ENCODE measurements at places on chromosomes 7 and 10. TPM values are rescaled to one million over a fixed set of nuclear protein-coding genes. Genes with fewer than 3 reads are reported as not detected.

DNA sequence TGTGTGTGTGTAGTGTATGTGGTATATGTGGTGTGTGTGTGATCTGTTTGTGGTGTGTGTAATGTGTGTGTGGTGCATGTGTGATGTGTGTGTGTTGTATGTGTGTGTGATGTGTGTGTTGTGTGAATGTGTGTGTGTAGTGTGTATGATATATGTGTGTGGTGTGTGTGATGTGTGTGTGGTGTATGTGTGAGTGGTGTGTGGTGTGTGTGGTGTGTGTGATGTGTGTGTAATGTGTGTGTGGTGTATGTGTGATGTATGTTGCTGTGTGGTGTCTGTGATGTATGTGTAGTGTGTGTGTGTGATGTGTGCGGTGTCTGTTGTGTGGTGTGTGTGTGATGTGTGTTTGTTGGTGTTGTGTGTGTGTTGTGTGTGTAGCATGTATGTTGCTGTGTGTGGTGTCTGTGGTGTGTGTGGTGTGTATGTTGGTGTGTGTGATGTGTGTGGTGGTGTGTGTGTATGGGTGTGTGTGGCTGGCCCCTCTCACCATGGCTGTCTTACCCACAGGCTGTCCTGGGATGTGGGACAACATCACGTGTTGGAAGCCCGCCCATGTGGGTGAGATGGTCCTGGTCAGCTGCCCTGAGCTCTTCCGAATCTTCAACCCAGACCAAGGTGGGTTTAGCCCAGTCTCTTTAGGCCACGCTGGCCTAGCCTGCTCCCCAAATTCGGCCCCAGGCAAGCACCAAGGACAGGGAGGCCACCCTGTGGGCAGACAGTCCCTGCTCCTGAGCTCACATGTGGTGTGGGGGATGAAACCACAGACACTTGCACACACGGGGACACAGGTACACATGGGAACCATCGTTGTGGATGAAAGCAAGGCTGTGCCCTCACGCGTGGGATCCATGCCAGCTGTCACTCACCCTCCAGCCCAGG lies 25.6 kb downstream of the ADCYAP1R1 start:
- DNase-seq = no peak

DNA sequence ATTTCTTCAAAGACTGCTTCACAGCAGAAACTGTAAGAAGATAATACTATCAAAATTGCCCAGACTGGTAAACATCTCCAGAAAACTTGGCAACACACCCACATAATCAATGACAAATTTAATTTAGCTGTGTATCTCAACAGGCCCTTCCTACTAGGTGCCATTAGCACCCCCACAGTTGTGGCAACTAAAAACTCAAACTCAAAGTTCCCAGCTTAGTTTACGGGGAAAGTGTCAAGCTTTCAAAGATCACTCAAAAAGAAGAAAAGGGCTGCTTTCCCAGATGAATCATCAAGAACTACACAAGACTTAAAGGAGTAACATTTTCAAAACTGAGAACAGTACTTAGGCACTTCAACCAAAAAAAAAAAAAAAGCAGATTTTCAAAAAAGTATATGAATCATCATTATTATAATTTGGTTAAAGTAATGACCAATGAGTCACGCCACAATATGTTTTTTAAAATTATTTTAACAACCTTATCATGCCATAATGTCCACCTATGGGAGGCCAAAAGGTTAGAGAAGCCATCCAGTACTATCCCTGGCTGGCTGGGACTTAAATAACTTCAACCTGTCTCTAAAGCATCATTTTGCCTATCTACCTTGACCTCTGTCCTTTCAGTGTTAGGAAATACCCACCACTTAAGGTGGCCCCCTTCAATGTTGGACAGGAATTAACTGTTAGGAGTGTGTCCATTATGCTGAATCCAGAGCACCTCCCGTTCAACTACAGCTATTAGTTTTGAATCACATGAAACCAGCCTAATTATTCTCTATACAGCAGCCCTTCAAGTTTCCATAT lies 90.8 kb downstream of the ZFAND4 start:
- no peak for DNase-seq

DNA sequence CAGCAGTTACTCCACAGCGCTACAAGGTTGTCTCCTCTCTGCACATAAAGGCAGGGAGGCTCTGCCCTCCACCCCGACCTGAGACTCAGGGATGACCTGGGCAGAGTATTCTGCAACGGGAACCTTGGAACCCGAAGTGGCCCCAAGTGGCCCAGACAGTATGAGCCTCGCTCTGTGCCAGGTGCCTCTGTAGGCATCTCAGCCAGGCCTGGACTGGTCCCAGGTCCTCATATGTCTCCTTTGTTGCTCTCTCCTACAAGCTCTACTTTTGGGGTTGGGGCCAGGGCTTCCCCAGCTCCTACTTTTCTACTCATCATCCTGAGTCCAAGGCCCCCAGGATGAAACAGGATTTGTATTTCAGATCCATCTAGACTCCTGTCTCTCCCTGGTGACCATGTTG lies 241.5 kb upstream of the PRSS1 start:
- DNase-seq = no peak

TMEM196 gene
- polyA plus RNA-seq = not detected

DNA sequence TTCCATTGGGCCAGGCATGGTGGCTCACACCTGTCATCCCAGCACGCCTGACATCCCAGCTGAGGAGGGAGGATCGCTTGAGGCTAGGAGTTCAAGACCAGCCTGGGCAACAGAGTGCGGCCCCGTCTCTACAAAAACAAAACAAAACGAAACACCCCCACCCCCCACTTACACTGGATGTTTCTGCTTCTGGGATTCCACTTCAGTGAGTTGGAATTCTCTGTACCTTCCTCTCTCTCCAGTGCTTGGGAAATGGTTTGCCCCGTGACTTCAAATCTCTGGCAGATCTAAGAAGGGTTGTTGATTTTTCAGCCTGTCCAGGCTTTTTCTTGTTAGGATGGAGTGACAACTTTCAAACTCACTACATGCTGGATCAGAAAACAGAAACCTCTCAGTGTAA lies 106.9 kb downstream of the ANLN start:
- no peak for DNase-seq

PRR15 gene
- polyA plus RNA-seq = not detected

ASAH2 gene
- polyA plus RNA-seq = 0.23 TPM

FKBP14 gene
- polyA plus RNA-seq = 17.9 TPM

DNA sequence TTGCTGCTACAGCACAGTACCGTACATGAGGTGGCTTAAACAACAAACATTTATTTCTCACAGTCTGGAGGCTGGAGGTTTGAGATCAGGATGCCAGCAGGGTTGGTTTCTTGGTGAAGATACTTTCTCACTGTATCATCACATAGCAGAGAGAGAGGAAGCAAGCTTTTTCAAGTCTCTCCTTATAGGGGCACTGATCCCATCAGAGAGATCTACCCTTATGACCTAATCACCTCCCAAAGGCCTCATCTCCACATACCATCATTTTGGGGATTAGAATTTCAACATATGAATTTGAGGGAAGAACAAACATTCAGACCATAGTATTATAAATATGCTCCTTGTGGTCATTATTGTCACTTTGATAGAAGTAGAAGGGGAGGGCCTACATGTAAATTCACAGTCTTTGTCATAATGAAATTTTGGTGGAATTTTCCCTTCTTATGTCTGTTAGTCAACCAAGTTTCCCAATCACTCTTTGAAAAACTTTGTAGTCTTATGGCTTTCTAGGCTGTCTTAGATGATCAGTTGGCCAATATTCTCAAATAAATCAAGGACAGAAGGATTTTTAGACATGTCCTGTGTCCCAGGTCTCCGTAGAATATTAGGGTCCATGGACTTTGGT lies 606.2 kb downstream of the LRMDA start:
- DNase-seq = no peak

DNA sequence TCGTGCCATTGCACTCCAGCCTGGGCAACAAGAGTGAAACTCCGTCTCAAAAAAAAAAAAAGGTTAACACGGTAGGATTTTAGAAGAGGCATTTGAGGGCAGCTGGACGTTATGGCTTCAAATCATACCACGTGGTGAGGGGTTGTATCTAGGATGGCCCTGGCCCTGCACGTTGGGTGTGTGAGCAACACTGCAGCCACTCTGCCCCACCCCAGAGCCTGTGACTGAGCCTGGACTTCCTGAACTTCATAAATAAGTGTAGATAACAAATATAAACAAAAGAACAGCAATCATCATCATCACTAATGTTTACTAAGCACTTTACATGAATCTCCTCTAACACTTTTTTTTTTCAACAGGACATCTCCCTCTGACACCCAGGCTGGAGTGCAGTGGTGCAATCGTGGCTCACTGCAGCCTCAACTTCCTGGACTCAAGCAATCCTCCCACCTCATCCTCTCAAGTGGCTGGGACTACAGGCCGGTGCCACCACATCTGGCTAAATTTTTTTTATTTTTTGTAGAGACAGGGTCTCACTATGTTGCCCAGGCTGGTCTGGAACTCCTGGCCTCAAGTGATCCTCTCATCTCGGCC lies 169.5 kb upstream of the FRMD4A start:
- DNase-seq = no peak

ACTL6B gene
- not detected for polyA plus RNA-seq

- DNase-seq = no peak
Measured at GRCh38 chr7:70406186-70406949, 725.6 kb upstream of the GALNT17 start.

DNA sequence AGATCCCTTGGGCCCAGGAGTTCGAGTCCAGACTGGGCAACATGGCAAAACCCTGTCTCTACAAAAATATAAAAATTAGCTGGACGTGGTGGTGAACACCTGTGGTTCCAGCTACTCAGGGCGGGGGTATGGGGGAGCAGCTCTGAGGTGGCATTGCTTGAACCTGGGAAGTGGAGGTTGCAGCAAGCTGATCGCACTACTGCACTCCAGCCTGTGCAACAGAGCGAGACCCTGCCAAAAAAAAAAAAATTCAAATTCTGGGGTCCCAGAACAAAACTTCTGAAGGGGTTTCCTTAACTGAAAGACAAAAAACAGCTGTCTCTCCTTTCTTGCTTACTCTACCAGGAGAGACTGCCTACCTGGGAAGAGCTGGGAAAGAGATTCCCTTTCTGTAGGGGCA lies 27.0 kb downstream of the DNMBP start:
- DNase-seq = no peak

GCK gene
- 7.1 TPM for polyA plus RNA-seq

DNA sequence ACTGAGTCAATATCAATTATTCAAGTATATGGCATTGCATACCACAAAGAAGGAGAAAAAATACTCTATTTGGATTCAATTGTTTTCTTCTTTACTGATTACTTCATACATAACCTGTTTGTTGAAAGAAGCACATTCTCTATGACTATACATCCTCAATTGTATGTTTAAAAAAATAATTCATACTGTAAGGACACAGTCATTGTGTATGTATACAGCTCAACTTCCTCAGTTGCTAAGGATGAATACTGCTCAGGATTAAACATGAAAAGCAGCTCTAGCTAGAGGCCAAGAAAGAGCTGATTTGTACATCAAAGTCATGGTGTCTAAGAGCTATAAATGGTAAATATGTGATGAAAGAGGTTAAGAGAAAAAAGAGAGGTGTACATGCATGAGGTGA lies 15.8 kb upstream of the BPGM start:
- no peak for DNase-seq

PSD gene
- 4.9 TPM for polyA plus RNA-seq

All from hindlimb muscle (tissue), 1 donor.